ENCODE measurements at places on chromosomes 16 and 17. TPM values are rescaled to one million over a fixed set of nuclear protein-coding genes. Genes with fewer than 3 reads are reported as not detected.

DNA sequence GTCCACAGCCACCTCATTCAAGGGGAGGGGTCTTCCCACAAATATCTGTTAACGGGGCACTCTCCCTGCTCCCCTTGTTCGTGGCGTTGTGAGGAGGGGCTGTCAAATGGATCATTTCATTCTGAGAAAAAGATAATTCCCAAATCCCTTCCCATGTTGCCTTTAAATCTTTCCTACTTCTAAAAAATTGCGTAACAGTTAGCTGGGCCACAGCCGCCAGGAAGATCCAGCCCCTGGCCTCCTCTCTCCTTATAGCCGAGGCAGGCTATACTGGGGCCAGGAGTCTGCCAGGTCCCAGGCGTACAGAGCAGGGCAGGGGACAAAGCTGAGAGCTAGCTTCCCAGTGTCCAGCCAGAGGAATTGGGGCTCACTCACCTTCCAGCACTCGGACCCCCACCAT lies 430 bp downstream of the C16orf89 start:
- no peak for DNase-seq

DNA sequence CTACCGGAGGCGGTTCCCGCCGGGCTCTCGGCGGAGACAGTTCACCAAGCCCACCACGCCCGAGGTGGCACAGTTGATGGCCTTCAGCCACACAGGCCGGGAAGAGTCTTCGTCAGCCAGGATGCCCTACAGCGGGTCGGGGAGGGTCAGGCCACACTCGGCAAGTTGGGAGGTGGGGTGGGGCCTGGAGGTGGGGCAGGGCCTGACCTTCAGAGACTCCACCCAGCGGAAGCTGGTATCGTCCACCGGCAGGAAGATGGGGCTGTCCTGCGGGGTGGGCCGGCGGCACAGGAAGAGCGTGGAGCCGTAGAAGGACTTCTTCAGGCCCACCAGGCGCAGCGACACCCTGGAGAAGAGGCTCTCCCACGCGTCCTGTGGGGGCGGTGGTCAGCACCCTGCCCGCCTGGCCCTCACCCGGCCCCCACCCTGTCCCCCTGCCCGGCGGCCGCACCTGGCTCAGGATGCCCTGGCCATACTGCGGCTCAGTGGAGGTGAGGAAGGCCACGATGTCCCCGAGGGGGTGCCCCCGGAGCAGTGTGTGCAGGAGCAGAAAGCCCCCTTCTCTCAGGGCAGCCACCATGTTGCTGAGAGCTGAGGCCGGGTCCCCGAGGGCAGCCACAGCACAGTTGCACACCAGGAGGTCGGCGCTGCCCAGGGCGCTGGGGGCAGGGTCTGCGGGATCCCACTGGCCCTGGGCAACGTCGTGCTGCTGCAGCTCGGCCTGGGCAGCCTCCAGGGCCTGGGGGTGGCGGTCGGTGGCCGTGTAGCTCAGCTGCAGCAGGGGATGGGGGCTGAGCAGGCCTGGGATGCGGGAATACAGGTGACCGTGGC lies 12.8 kb downstream of the FASN start:
- no peak for DNase-seq

GRCh38 chr16:27617665-27618064 lies 67.7 kb downstream of the KATNIP start:
- DNase-seq: no peak

DNA sequence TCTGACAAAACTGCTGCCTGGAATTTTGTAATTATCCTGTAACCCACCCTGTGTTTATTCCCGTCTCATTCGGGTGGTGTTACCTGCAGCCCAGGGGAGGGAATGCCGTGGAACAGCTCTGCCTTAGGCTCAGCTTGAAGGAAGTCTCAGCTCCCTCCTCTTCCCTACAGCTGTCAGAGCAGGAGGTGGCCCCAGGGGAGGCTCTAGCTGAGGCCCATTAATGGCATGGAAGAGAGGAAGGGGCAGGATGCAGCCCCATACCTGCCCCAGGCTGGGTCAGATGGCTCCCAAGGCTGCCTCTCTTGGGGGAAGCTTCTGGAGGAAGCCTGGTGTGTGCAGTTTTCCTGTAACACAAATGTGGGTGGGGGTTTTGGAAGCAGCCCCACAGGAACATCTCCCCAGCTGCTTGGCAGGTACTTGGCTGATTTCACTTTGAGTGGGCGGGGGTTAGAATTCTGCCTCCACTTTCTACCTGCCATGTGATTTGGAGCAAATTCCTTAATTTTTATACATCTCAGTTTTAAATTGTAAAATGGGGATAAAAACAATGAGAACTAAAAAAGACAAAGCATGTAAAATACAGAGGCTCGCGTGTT lies 103.9 kb downstream of the MGAT5B start:
- DNase-seq: no peak

DNA sequence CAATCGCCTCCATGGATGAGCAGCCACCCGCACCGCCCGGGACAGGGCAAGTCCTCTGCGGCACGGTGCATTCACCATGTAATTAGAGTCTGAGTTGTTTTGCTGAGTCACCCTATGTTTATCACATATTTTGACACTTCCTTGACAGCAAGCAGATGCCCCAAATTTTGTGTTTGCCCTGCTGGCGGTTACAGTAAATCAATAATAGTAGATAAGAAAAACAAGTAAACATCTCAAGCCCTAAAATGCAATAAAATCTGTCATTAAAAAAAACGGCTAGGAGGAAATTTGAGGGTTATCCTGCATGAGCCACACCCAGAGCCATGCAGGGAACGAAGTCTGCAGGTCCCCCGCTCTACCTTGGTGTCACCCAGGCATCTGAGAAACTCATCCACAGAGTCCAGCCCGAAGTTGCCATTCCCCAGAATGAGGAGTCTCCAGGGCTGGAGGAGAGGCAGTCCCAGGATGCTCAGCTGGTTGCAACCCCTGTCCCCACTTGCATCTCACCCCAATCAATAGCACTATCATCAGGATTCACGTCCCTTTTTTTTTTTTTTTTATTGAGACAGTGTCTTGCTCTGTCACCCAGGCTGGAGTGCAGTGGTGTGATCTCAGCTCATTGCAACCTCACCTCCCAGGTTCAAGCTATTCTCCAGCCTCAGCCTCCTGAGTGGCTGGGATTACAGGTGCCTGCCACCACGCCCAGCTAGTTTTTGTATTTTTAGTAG lies 16.5 kb upstream of the ST6GALNAC1 start:
- DNase-seq: peak; percentile 45

DNA sequence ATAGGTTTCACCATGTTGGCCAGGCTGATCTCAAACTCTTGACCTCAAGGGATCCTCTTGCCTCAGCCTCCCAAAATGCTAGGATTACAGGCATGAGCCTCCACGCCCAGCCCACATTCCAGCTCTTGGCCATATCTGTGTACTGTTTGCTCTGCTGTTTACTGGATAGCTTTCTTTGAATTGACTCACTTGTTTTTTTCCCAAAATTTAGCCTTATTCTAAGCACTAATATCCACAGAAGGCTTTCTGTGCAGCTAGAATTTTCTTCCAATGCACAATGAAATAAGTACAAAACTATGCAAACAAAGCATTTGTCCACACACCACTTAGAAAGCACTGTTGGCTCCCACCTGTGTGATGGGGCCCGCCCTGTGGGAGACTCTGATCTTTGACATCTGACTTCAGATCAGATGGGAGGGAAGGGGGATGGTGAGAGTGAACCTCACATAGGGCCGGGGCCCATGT lies 72.2 kb downstream of the CLEC16A start:
- no peak for DNase-seq

DNA sequence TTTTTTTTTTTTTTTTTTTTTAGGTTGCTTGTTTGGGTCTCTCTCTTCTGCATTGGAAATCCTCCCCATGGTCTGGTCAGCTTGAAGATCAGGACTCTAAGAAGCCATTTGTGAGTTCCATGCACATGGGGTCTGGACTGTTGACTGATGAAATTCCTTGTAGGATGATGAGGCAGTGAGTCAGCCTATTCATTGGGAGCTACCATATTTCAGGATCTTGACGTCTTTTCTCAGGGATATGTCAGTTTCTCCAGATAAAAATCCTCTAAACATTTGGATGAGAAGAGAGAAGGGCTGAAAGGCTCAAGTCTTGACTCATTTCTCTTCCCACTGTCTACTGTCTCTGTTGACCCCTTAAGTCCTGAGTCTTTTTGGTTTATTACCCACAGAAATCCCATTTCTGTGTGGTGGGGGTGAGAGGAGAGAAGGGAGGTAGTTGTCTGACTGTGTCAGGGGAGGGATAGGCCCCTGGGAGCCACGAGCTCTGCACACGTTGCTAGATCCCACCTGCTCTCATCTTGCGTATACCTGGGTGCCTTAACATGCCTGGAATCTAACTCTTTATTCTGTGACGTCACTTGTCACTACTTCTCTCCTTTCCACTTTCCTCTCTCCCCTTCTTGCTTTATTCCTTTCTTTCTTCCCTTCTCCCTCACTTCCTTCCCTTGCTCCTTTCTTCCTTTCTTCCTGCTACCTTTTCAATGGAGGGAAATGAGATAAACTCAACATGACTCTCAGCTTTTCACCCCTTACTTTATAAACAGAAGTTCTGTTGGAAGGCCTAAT lies 333.1 kb upstream of the XYLT1 start:
- peak; percentile 92 for DNase-seq

DNA sequence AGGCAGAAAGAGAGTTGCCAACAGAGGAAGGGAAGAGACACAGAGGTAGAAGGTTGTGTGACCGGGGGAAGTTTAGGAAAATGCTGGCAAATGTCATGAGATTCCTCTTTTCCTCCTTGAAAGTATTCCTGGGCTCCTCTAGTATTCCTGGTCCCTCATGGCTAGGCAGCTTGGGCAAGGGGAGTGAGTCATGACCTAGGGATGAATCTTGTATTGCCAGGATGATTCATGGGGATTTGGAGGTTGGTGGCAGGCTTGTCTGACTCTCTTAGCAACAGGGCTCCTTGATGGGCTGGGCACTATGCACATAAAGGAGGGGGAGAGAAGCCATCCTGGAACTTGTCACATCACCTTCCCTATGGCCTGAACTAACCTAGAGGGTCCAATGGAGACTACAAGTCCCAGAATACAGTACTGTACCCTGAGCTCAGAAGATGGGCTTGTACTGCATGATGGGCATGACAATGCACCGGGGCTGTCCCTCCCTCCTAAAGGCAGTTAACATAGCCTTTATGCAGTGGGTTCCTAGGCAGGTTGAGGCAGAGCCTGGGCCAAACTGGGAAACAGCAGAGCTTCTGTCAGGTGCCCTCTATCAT lies 2.1 kb upstream of the SEZ6 start:
- peak; percentile 6 for DNase-seq

DNA sequence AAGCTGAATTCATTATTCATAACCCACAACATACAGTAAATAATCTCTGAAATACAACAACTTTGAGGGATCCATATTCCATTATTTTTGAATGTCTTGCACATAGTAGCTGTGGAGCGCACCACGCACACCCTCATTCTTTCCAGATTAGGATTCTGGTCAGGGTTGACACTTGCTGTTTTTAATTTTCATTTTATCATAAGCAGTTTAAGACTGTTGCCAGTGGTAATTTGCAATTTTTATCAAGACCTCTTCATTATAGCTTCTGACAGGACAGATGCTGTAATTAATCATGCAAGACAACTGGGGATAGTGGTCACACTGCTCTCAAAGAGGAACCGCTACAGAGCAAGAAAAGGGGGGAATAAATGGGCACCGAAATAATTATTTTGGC lies 109.7 kb downstream of the TOX3 start:
- no peak for DNase-seq

- no peak for DNase-seq
These were observed 160.2 kb downstream of the RGS9 start for GRCh38 chr17:65297384-65297783.

DNA sequence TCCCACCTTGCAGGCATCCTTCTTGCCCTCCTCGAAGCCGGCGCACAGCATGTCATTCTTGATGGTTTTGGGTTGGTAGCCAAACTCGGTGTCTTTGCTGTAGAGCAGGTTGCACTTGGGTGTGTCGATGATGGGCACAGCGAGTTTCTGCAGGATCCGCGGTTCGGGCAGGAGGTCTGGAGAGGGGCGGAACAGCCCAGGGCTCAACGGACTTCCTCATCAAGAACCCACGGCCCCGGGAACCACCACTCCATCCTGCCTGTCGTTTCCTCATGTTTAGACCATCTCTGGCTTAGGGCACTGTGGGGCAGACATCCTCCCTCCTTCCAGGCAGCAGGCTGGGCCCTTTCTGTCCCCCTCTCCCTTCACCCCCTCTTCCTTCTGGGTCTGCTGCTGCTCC lies 6.5 kb downstream of the PRSS27 start:
- no peak for DNase-seq

- DNase-seq: peak; percentile 89
These were observed 3.6 kb upstream of the HROB start for GRCh38 chr17:44137891-44138709.

- DNase-seq: no peak
These were observed 67.3 kb downstream of the CNGB1 start for GRCh38 chr16:57903656-57904055.

- DNase-seq: no peak
These were observed 6.0 kb upstream of the MRPL38 start for GRCh38 chr17:75910699-75911098.

DNA sequence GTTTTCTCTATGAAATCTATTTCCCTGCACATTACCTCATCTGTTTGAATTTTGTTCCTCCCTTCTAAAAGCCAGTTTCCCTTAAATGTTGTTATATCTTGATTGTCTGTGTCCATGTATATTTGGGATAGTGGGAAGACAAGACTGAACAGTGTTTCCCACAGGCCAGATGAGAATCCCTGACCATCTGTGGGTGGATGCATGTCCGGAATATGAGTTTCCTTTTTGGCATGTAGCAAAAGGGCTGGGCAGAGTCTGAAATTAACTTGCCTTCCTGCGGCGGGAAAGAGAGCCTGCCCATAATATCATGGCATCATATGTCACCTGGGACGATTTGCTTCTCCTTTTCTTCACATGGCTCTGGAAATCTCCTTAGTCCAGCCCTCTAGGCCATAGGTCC lies 385.8 kb upstream of the MAF start:
- DNase-seq: no peak

- no peak for DNase-seq
These were observed 27.4 kb upstream of the ADGRG1 start for GRCh38 chr16:57600952-57601580.

DNA sequence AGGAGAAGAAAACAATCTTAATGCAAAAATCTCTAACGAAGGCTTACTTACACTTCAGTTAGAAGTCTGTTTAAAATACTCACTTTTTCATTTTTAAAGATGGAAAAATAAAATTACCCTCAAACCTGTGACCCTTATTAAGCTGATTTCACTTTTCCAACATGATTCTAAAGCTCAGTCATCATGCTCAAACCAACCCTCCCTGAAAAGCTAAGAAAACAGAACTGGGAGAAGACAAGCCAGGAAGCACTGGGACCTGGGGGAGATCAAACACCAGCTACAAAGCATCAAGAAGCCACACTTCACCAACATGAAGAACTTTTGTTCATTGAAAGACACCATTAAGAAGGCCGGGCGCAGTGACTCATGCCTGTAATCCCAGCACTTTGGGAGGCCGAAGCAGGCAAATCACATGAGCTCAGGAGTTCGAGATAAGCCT lies 88.8 kb downstream of the LITAF start:
- peak; percentile 33 for DNase-seq

- no peak for DNase-seq
These were observed 18.4 kb downstream of the TBX21 start for GRCh38 chr17:47751471-47751870.

Gene ANKFY1
- total RNA-seq: 15.4 TPM

Gene CDR2L
- total RNA-seq: 18.0 TPM

Gene PRR15L
- total RNA-seq: not detected

Gene SLC38A10
- total RNA-seq: 41.8 TPM

Gene CD300H
- total RNA-seq: not detected

Gene ARHGAP23
- total RNA-seq: 11.2 TPM

Gene MRM3
- 27.6 TPM for total RNA-seq

Gene TMC7
- 5.6 TPM for total RNA-seq

Gene OSGIN1
- 57.5 TPM for total RNA-seq

Gene NPIPB2
- total RNA-seq: 5.5 TPM

Gene FNDC8
- not detected for total RNA-seq
